ENCODE measurements at places on chromosomes 1 and 21.

DNA sequence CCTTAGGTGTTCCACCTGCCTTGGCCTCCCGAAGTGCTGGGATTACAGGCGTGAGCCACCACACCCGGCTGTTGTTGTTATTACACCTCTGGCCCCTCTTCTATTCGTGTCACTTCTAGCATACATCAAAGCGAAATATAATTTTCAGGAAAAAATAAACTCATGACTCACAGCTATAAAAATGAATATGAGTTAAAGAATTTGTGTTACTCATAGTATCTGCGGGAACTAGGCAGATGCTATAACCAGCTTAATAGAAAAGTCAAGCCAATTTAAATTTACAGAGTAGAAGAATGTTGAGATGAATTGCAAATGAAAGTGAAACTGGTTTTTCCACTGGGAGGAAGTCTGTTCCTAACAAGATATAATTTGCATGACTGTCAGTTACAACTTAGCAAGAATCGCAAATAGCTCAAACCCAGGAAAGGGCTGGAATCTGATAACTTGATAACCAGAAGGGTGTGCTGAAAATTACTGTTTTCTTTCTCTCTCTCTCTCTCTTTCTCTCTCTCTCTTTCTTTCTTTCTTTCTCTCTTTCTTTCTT is 11.2 kb downstream of the OR2W3 start:
- no peak for DNase-seq

- DNase-seq: no peak
Measured at GRCh38 chr1:31306278-31306677, 9.4 kb downstream of the ZCCHC17 start.

DNA sequence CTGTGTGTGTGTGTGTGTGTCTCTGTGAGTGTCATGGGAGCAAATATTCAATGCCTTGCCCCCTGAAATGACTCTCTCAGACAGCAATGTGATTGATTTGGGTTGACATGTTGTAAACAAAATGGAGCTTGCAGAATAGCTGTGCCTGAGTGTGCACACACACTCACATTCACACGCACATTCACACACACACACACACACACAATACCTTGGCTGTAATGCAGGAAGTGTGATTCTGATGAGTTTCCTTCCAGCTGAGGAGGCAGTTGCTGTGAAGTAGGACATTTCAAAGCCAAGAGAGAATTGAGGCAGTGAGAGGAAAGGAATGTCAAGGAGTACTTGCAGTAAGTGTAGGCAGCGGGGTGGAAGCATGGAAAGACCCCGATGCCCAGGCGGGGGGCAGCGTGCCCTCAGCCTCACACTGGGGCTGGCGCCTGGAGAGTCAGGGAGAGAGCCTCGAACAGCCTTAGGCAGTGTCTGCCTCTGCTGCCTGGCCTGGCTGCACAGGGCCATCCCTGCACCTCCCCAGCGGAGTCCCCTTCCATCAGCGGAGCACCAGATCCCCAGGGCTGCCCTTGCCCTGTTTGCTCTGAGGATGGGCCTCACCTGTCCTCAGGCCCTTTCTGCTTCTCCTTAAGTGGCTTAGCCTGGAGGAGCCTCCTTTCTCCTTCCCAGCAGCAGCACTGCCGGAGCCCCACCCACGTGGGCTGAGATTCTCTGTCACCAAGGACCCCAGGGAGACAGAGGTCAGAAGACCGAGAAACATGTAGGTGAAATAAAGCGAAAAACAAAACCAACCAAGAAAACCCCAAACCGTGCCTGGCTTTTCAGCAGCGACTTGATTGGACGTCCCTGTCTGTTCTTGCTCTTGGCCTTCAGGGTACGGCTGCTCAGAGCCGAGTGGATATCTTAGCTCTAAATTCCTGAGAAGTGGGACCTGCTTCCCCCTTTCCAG is 9.2 kb downstream of the VASH2 start:
- DNase-seq: peak; percentile 78

- DNase-seq: no peak
Measured at GRCh38 chr1:66676613-66677298, 75.5 kb upstream of the DYNLT5 start.

GRCh38 chr1:21499283-21499950 is 9.8 kb upstream of the ALPL start:
- no peak for DNase-seq

DNA sequence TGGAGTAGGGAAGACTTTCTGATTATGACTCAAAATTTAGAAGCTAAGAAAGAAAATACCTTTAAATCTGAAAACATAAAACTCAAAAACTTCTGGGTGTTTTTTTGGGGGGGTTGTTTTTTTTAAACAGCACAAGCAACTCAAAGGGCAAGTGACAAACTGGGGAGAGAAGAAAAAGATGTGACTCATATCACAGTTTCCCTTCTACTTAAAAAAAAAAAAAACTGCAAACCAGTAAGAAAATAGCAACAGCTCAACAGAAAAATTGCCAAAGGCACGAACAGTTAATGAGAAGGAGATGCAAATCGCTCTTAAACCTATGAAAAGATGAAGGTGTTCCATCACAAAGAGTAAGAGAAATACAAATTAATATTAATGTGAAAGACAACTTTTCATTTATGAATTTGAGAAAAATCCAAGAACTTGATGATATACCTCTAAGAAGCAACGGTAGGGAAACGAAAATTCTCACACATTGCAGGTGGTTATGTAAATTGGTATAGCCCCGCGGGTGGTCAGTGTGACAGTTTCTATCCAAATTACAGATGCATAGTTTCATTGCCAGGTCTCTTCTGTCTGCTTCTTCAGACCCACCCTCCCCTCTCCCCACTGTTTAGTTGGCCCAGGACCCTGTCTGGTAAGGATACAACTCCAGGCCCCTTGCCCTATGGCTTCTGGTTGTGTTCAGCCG is 9.0 kb downstream of the IFNAR2 start:
- peak; percentile 75 for DNase-seq

DNA sequence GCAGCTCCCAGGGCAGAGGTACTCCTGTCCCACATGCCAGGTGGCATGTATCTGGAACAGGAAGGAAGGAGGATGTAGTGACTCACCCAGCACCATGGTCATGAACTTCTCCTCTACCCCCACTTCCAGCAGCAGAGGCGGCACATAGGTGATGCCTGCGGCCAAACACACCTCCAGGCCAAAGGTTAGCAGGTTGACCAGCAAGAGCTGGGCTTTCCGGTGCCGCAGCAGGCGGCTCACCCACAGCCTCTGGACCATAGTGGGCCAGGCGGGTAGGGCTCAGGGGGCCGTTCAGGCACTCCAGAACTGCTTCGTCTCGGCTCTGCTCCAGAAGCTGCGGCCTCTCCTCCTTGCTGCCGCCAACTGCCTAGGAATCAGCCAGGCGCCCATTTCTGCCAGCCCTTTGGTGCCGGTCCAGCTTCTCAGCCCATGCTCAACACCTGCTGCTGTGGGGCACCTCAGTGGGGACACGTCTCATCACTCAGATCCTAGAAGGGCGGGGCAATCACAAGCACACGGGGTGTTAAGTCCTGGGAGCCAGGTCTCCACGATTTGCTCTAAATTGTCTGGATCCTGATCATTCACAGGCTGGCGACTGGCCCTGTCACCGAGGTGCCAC is 15.8 kb downstream of the SLC45A3 start:
- no peak for DNase-seq

DNA sequence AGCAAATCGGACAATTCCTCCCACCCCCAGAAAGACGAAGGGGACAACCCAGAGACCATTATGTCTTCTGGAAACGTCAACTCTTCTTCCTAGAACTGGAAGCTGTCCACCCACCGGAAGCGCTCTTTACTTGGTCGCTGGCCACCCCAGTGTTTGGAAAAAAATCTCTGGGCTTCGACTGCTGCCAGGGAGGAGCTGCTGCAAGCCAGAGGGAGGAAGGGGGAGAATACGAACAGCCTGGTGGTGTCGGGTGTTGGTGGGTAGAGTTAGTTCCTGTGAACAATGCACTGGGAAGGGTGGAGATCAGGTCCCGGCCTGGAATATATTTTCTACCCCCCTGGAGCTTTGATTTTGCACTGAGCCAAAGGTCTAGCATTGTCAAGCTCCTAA is 3.2 kb downstream of the S1PR1 start:
- DNase-seq: no peak

GRCh38 chr1:5796028-5796427 is 196.2 kb downstream of the NPHP4 start:
- no peak for DNase-seq

DNA sequence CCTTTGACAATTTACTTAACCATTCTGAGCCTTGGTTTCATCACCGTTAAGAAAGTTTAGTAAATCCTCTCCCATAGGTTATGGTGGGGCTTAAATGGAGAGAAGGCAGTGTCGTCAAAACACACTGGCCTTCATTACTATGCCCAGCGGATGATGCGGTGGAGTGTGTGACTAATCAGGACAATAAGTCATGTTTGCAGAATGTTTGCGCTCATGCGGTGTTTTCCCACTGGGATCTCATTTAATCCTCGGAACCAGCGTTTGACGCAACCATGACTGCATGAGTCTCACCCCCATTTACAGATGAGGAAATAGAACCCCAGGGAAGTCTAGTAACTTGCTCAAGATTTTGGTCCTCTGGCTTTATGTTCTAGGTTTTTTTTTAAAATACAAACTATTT is 17.5 kb downstream of the SLC26A9 start:
- no peak for DNase-seq

DNA sequence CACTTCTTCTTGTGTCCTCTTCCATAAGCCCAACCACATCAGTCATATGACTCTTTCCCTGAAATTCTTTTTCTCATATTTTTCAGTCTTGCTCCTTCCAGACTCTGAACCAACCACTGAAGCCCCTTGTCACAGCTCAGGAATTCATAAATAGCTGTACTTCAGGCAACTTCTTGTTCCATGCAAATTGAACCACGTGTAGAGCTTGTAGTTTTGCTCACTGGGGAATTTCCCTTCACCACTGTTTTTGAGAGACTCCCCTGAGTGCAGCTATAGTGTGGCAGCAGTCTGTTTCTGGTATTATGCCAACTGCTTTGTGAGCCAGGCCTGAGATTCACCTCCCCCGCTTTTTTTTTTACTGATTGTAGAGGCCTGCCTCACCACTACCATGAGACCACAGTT is 150.3 kb upstream of the SPAG17 start:
- peak; percentile 20 for DNase-seq

DNA sequence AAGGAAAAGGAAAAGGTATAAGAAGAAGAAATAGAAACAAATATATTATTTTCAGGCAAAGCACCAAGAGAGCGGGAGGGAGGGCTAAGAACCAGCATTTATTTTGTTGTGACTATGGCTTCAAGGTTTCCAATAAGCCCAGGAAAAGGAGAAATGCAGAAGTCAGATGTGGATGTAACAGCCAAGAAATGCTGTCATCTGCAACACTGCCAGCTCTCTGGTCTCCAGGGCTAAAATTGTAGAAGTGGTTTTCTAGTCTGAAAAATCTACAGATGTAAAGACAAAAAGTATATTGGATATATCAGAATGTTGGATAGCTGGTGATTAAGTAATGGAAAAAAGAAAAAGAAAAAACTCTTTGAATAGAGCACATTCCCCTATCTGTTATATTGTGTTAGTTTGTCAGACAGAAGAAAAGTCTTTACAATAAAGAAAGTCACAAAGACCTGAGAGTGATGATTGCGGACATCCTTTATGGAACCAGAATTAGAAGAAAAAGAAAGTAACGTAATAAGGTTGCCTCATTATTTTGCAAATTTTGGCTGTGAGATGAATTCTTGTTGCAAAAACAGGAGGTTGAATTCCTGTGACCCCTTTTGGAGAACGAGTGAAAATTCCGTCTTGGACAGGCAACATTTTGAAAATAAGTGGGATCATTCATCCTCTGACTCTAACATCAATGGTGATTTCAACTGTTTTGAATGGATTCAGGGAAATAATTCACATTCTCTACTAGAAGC is 938.1 kb downstream of the TTLL7 start:
- DNase-seq: no peak

DNA sequence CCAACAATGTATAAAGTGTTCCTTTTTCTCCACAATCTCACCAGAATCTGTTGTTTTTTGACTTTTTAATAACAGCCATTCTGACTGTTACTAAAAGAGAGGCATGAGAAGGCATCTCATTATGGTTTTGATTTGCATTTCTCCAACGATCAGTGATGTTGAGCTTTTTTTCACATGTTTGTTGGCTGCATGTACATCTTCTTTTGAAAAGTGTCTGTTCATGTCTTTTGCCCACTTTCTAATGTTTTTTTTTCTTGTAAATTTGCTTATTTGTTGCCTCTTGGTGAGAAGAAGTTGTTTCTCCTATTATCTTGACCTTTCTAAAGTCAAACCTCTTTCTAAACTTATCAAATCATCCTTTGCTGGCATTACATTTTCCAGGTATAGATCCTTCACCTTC is 80.8 kb downstream of the ACBD6 start:
- no peak for DNase-seq

DNA sequence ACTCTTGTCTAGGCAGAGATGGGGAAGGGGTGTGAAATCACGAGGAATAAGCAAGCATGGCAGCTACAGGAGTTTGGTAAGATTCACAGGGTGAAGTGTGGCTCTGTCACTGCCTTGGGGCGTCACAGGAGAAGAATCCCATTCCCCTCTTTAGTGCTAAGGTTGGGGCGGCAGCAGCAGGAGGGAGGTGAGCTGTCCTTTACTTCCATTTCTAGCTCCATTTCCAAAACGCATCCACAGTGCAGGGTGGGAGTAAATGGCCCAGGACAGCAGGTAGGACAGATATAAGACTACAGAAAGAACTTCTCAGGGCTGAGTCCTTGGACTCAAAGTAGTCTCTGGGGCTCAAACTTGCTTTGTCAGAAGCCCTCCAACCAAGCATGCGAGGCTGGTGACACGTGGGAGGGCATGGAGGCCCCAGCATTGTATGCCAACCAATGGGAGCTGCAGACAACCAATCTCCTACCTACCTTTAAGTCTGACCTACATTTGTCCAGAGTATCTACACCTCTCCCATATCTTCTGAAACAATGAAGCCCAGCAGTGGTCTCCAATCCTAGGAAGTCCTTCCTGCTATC is 8.5 kb downstream of the MEF2D start:
- DNase-seq: no peak

DNA sequence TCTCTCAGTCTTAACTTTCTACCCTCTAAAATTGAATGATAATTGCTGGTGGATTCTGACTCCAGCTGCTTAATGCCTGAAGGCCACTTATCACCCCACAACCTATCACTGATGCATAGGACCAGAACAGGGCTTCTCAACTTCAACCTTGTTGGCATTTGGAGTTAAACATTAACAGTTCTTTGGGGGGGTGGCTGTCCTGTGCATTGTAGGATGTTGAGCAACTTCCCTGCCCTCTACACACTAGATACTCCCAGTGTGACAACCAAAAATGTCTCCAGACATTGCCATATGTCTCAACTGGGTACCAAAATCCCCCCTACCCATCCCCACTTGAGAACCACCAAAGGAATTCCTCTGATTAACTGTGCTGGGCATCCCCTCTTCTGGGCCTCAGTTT is 275.4 kb upstream of the TMEM51 start:
- no peak for DNase-seq

- DNase-seq: peak; percentile 73
Measured at GRCh38 chr1:248627971-248628844, 6.7 kb downstream of the OR2T11 start.

DNA sequence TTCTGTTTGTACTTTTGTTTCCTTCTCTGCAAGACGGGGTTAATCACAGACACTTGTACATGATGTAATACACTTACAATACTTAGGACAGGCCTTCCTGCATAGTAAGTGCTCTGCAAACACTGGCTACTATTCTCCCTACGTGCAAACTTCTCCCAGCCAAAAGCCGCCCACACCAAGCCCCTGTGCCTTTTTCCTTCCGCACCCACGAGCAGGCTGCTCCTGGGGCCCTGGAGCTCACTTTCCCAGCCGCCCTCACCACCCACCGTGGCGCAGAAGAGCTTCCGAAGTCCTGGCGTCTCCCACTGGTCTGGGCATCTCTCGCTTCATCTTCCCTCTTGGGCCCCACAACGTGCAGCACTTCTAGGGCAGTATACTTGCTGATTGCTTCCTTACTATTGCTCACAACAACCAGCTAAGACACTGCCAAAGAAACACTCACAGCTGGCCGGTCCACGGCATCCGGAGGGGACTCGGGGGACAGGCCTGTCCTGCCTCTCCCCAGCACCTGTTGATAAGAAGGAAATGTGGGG is 22.5 kb upstream of the GPR157 start:
- DNase-seq: no peak

All from GM20000 (cell line).